Activated CD8-positive, alpha-beta memory T cell treated with anti-CD3 and anti-CD28 coated beads, Interleukin-2, amount 50 U/mL, for 4 hours (primary cell): ENCODE measurements at places on chromosomes 6 and 20.

DNA sequence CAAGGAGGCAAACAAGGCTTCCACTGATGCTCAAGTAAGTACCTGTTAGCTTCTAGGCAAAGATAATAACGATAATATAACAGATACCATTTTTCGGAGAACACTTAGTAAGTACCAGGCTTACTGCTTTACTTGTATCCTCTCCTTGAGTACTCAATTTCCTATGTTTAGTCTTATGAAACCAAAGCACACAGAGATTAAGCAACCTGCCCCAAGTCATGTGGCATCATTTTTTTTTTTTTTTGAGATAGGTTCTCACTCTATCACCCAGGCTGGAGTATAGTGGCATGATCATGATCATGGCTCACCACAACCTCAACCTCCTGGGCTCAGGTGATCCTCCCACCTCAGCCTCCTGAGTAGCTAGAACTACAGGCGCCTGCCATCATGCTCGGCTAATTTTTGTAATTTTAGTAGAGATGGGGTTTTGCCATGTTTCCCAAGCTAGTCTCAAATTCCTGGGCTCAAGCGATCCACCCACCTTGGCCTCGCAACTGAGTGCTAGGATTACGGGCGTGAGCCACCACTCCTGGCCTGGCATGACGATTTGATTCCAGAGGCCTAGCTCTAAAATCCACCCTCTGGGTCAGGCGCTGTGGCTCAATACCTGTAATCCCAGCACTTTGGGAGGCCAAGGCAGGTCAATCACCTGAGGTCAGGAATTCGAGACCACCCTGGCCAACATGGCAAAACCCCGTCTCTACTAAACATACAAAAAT, 14.0 kb downstream of the SPAG4 start:
- no peak for DNase-seq

DNA sequence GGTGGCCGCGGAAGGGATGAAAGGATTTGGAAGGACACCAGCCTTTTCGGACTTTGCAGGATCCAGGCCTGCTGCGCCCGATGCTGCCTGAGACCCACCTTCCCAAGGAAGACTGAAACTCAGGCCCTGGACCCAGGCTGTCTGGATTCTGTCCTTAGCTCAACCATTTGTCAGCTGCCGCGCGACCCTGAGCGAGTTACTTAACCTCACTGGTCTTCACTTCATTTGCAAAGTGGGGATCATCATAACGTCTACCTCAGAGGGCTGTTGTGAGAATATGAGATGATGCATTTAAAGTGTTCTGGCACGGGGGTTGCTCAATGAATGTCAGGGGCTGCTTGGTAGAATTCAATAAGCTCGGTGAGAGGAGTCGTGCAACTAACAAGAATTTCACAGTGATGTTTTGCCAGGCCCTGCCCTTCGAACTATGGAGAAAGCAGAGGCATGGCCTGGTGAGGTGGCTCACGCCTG, 104.2 kb upstream of the PRDM1 start:
- DNase-seq: no peak

DNA sequence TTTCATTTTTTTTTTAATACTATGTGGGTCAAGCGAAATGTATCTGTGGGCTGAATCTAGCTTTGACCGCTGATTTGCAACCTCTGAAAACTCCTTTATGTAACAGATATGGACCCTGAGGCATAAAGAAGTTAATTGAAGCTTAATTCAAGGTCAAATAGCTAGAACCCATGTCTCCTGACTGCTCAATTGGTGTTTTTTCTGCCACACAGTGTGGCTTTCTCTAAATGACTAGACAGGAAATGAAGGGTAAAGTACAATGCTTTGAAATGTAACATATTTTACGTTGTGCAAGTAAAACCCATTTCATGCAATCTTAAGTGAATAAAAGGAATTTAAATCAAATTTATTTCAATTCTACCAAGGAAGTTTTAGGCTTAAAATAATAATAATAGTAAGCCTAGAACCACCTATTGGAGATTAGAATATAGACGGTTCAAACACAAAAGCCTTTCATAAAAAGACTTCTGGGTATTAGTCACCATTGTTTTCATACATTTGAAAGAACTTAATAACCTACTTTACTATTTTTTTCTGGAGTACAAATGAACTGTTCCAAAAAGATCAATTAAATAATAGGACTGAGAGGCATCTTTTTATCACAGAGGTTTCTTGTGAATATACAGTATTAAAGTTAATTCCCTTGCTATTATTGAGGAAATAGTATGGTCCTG, 279.8 kb downstream of the EPHA7 start:
- DNase-seq: no peak

DNA sequence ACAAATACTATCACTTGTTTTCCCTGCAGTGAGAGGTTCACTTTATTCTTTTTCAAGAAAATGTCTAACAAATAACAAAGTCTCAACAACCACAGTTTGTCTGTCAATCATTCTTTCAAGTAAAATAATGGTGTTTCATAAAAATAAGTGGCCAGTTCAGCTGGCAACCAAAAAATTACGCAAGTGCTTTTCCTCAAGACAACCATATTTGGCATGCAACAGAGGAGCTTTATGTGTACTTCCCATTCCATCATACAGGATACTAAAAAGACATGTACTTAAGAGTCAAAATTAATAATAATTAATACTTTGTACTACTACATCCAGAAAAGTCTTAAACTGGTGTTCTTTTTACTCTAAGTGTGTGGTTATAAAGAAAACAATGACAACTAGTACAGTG, 34.6 kb downstream of the ATG5 start:
- no peak for DNase-seq

- DNase-seq: no peak
Observed at GRCh38 chr6:83707829-83708545, 914 bp downstream of the SNAP91 start.

DNA sequence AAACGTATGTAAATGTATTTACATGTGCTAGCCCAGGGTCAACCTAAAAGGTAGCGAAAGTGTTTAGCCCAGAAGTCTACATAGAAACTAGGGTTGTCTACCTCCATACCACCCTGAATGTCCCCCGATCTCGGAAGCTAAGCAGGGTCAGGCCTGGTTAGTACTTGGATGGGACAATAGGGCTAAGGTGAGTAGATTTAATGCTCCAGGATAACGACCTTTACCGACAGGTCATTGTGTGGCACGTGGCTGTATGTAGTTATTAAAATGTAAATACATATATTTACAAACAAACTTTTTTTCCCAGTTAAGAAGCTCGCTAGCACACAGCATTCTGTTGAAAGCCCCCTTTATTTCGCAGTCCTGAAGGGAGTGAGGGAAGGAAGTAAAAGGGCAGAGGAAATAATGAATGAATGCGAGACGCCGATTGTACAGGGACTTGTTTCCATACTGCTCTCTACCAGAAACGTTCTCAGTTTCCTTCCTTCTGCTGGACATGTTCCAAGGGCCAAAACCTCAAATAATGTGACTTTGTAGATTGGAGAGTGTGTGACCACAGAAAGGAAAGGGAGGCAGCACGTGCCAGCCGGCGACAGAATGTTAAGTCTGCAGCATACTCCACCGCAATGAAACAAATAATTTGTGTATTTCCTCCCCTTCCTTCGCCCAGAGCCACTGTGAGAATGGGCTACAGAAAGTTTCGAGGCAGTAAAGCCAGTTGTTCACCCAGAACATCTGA, 612 bp downstream of the ADAT2 start:
- DNase-seq: peak; percentile 22

DNA sequence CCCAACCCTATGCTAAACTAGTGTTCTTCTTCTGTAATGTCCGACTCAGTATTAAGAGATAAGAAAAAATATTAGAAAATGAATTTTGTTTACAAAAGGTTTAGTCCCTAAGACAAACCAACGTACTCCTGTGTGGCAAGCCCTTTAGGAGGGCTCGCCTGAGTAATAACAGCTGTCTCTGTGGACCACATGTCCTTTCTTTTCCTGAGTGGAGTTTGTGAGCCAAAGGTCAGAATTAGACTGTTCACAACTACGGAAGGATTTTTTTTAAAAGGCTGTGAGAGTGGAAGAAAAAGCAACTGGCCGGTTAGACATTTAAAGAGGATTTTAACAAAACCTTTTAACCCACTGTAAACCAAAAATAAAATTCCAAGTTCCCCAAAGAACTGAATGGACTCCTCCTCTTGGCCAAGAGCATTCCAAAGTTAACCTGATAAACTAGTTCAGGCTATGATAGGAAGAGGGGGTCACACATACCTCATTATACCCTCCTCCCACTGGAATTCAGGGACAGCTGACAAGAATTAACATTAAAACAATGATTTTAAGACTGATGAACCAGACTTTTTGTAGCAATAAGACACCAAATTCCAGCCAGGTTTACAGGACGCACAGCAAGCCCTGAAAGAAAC, 43.5 kb downstream of the FAM184A start:
- DNase-seq: no peak

DNA sequence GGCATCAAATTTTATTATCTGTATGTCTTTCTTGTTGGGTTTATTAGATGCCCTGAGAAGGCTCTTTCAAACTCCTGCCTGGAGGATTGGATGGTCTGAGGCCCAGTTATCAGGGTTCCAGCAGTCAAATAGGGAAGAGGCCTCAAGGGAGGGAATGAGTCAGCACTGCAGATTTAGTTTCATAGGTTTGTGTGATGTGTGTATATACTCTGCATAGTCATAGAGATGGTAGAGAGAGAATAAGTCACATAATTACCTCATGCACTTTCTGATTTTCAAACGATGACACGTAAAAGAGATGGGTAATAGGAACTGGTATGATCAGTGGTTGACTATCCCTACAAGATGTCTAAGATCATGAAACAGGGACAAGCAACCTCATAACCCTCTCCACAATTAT, 82.1 kb downstream of the ADAT2 start:
- no peak for DNase-seq

DNA sequence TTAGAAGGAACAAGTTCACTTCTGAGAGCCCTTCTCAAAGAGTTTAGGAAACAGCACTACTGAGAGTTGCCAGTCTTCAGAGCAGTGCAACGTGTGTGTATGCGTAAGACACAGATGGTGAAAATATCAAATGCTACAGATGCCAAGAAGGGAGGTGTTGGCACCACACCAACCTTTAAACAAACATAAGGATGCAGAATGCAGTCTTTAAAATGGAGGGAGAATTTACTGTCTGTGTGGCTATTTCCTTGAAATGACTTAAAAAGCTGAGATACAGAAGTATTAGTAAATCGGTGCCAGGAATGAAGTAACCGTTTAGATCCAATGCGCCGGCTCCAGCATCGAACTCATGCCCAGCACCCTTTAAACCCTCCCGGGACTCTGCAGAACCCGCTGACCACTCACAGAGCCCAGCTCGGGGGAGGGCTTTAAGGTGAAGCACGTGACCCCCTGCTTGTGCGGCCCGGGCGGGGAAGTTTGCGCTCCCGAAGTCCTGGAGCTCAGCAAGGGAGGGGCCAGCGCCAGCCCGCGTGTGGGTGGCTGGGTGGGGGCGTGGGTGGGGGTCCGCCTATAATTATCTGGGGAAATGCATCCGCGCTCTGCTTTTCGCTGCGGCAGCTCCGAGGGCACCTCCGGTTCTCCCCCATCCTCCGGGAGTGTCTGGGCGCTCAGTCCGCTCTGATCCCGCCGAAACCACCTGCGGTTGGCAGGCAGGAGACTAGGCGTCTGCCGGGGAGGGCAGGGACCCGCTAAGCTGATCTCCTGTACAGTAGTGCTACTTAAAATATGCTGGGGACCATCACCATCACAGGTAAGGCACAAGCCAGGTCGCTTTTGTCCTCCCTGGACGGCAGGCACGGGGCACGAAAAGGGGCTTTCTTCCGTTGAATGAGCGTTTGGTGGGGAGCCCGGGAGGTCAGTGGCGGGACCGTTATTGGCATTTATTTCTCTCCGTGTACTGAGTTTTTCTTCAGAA, 66.0 kb downstream of the ZBTB2 start:
- DNase-seq: peak; percentile 27

DNA sequence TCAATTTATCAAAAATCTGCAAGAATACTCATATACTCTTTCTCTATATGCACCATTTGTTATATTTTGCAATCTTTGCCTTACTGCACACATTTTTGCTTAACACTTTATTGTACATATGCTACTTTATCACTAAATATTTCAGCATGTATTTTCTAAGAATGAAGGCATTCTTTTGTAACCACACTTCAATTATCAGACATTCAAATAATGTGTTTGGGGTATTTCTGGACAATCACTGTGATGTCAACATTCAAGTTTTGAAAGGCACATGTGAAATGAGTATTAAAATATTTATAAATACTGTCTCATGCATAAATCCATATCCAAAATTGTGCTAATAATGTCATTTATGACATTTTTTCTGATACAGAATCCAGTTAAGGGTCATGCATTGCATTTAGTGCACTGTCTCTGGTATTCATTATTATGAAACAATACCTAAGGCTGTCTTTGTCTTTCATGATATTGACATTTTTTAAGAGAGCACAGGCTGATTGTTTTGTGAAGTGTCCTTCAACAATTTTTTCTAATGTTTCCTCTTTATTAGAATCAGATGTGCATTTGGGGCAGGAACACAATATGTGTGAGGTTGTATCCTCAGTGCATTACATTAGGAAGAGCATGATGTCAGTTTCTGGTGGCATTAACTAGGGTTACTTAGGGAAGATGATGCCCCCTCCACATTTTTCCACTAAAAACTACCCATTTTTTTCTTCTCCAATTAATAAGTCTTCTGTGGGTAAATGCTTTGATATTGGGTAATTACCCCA, 105.7 kb downstream of the MTFR2 start:
- no peak for DNase-seq

GRCh38 chr6:96864216-96865054, 27.2 kb upstream of the GPR63 start:
- no peak for DNase-seq

DNA sequence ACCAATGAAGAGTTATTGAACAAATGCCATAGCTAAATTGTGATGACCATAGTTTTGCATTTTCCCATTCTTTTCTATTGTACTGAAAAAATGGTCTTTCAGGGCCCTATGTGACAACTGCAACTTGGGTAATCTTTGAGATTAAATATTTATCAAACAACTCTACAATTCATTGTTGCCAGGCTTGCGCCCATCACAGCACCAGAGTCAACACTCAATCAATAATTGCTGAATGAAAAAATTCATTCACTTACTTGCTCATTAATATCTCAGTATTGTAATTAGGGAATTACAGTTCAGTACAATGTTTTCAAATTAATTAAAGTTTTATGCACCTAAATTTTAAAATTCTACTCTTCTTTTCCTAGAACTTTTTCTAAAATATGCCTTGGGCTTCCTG, 7.7 kb upstream of the RALGAPA2 start:
- no peak for DNase-seq
